ENCODE measurements at places on chromosomes 16 and 17.

DNA sequence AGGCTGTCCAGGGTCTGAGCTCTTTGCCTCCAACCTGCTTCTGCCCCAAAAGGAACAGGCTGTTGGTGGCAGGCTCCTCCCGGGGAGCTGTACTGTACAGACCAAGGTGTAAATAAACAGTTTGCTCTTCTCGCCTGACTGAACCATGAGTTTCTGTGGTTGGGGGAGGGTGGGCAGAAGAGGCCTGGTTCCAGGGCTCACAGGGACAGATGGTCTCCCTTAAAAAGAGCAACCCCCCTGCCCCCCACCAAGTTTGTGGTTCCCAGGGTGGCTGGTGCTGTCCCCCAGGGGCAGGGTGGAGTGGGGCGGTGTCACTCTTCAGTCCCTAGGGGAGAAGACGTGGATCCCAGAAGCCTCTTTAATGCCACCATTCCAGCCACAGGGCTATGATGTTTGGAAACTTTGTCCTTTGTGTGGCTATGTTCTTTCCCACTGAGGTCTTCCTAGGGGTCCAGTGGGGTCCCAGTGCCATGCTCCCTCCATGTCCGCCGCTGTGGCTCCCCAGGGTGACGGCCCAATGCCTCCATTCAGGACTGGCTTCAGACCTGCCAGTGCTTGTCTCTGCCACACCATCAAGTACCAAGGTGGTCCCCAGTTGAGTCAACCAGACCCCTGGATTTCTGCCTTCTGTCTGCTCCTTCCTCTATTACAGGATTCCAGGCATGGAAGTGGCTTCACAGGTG is 146.7 kb downstream of the RAB11FIP4 start:
- DNase-seq: no peak

GRCh38 chr17:79513820-79514535 is 96.9 kb downstream of the RBFOX3 start:
- DNase-seq: no peak

- no peak for DNase-seq
Observed at GRCh38 chr16:23058576-23058975, 90.7 kb downstream of the USP31 start.

GRCh38 chr16:73390936-73391335 is 343.0 kb upstream of the ZFHX3 start:
- no peak for DNase-seq

DNA sequence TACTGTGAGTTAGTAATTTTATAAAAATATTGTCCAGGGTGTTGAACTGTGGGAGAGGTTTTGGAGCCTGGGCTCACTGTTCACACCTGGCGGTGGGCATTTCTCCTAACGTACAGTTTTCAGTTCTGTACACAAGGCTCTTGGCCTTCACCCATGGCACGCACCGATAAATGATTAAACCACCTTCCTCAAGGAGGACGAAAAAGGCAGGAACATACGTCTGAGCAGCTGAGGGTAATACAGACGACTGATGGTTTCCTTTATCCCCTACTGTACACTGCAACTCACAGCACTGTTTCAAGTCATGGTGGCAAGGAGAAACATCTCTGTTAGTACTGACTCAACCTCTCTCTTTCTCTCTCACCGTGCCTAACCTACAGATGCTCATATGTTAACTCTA is 1.4 kb upstream of the ST6GALNAC1 start:
- DNase-seq: no peak

DNA sequence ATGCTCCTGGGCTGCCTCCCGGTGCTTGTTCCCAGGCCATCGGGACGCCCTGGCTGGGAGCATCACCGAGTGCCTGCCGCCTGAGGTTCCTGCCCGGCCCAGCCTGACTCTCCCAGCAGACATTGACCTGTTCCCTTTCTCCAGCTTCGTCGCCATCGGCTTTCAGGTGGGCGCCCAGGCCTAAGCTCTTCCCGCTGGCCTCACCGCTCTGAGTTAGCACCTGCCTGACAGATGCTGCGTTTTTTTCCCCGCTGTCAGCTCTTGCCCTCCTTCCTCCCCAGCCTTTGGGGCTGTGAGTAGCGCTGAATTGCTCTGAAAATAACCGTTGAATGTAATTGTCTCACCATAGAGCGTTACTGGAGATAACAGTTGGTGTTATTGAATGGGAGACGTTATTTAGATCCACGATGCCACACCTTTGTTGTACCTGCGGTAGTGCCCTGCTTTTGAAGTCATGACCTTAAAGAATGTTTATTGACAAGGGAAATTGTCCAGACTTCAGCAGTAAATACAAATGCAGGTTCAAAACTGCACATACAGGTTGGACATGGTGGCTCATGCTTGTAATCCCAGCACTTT is 21.3 kb upstream of the SMIM5 start:
- no peak for DNase-seq

DNA sequence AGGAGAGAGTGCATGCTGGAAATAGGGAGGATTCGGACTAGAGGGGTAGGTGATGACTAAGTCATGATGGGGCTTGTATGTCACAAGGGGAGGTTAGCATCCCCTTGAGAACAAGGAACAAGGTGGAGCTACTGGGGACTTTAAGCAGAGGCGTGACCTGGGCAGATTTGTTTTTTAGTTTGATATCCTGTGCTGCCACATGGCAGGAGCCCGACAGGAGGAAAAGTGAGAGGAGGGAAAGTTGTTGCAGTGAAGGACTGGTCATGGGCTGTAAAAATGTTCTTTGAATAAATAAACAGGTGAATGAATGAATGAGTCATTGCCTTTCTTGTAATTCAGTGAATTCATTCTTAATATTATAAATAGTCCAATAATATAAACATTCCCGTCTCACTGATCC is 365.1 kb upstream of the CDH5 start:
- DNase-seq: no peak

DNA sequence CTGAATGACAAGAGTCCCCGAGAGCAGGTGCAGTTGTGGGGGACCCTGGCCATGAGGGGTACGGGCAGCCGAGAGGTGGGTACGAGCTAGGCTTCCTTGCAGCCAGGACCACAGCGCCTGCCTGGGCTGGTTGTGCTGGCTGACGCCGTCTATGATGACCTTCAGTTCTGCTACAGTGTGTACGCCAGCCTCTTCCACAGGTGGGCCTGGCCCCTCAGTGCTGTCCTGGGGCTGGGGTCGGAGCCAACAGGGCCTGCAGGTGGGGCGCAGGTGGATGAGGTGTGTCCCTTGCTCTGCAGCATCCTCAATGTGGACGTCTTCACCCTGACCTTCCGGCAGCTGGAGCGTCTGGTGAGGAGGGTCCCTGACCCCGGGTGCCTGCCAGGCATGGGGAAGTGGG is 7.2 kb downstream of the TSR3 start:
- no peak for DNase-seq
